Cerebellum (tissue), 4 donors: ENCODE measurements at places on chromosomes 1 and 21. TPM values are rescaled to one million over a fixed set of nuclear protein-coding genes. Genes with fewer than 3 reads are reported as not detected.

- DNase-seq, result no peak
Observed at GRCh38 chr1:52482326-52483004, 70.4 kb downstream of the TUT4 start.

GRCh38 chr1:61585714-61586113, 139.2 kb downstream of the TM2D1 start:
- DNase-seq, result no peak

Gene C4BPA
- not detected for total RNA-seq

GRCh38 chr21:28793043-28793442, 199.6 kb downstream of the LTN1 start:
- DNase-seq, result no peak

Gene SPRR1A
- total RNA-seq, result not detected

Gene SLC9C2
- 3.3 TPM for total RNA-seq

- DNase-seq, result no peak
Observed at GRCh38 chr1:7379441-7379971, 391.6 kb upstream of the VAMP3 start.

GRCh38 chr1:207313131-207313530, 8.3 kb upstream of the CD55 start:
- no peak for DNase-seq

Gene CD52
- not detected for total RNA-seq

Gene OVAAL
- total RNA-seq, result not detected

Gene CFH
- 46.2 TPM for total RNA-seq

Gene LINGO4
- not detected for total RNA-seq
